ENCODE measurements at places on chromosomes 7 and 10.

- no peak for DNase-seq
Measured at GRCh38 chr10:23951841-23952240, 257.1 kb upstream of the KIAA1217 start.

- no peak for DNase-seq
Measured at GRCh38 chr7:79646278-79646677, 192.8 kb upstream of the MAGI2 start.

- no peak for DNase-seq
Measured at GRCh38 chr10:119073584-119073983, 7.0 kb downstream of the EIF3A start.

GRCh38 chr7:55071411-55072175 lies 52.8 kb downstream of the EGFR start:
- DNase-seq = no peak

GRCh38 chr10:3660753-3661152 lies 124.3 kb downstream of the KLF6 start:
- DNase-seq = no peak
